ENCODE measurements at places on chromosomes 2 and 18. TPM values are rescaled to one million over a fixed set of nuclear protein-coding genes. Genes with fewer than 3 reads are reported as not detected.

RPRM gene
- total RNA-seq, result not detected

IL18RAP gene
- total RNA-seq, result under 0.01 TPM

DPYSL5 gene
- total RNA-seq, result not detected

PSTPIP2 gene
- total RNA-seq, result 8.2 TPM

TMEM247 gene
- not detected for total RNA-seq

SRD5A2 gene
- total RNA-seq, result not detected

SPAST gene
- total RNA-seq, result 22.6 TPM

IL1RL1 gene
- 0.50 TPM for total RNA-seq

RAX gene
- not detected for total RNA-seq

PRKAG3 gene
- 0.26 TPM for total RNA-seq

MYO3B gene
- 0.50 TPM for total RNA-seq

NPPC gene
- total RNA-seq, result not detected

PLA2R1 gene
- total RNA-seq, result 8.3 TPM

POTEJ gene
- not detected for total RNA-seq

APCDD1 gene
- 17.3 TPM for total RNA-seq

C2orf72 gene
- total RNA-seq, result 0.33 TPM

SKOR2 gene
- total RNA-seq, result not detected

SEH1L gene
- total RNA-seq, result 43.9 TPM

REG1A gene
- total RNA-seq, result not detected

IL36G gene
- not detected for total RNA-seq

GCFC2 gene
- total RNA-seq, result 7.7 TPM

CRACDL gene
- not detected for total RNA-seq

MROH2A gene
- total RNA-seq, result not detected

CDH20 gene
- not detected for total RNA-seq

AMER3 gene
- not detected for total RNA-seq

CFAP221 gene
- not detected for total RNA-seq

KCNG2 gene
- 6.4 TPM for total RNA-seq

DNAH6 gene
- total RNA-seq, result under 0.01 TPM

DTYMK gene
- 15.2 TPM for total RNA-seq

BUB1 gene
- total RNA-seq, result 3.9 TPM
